ENCODE measurements at places on chromosomes 3 and 15.

DNA sequence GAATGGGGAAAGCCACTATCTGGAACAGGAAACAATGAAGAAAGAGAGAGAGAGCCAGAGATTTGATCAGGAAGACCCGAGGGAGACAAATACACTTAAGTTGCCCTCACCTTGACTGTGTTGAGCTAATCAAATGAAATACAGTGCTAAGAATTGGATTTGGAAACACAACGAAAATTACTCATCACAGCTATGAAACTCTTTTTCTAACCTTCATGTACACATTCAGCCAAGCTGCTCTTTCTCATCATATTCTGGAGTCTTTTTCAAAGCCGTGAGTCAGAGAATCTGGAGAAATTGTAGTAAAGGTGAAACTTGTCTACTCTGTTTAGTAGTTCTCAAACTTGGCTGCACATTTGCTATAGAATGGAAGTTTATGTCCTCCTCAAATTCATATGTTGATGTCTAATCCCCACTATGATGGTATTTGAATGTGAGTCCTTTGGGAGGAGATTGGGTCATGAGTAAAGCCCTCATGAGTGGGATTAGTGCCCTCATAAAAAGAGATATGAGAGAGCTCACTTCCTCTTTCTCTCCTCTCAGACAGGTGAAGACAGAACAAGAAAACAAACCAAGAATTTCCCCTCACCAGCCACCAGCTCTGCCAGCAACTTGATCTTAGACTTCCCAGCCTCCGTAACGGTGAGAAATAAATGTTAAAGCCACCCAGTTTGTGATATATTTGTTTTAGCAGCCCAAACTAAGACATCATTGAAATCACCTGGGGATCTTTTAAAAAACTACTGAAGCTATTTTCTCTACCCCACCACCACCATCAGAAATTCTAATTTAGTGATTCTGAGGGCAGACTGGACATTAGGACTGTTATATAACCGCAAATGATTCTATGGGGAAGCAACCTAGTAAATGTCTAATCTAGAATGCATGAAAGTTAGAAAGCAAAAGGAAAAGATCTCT lies 143.6 kb upstream of the GRM7 start:
- no peak for DNase-seq

- DNase-seq: no peak
Measured at GRCh38 chr3:65833761-65834505, 204.8 kb downstream of the MAGI1 start.

GRCh38 chr3:153080778-153081240 lies 81.2 kb upstream of the RAP2B start:
- no peak for DNase-seq

- DNase-seq: no peak
Measured at GRCh38 chr15:89851673-89852341, 37.2 kb upstream of the ANPEP start.
